ENCODE measurements at places on chromosomes 11 and 22. TPM values are rescaled to one million over a fixed set of nuclear protein-coding genes. Genes with fewer than 3 reads are reported as not detected.

CD3E gene
- total RNA-seq, result 372 TPM

DNA sequence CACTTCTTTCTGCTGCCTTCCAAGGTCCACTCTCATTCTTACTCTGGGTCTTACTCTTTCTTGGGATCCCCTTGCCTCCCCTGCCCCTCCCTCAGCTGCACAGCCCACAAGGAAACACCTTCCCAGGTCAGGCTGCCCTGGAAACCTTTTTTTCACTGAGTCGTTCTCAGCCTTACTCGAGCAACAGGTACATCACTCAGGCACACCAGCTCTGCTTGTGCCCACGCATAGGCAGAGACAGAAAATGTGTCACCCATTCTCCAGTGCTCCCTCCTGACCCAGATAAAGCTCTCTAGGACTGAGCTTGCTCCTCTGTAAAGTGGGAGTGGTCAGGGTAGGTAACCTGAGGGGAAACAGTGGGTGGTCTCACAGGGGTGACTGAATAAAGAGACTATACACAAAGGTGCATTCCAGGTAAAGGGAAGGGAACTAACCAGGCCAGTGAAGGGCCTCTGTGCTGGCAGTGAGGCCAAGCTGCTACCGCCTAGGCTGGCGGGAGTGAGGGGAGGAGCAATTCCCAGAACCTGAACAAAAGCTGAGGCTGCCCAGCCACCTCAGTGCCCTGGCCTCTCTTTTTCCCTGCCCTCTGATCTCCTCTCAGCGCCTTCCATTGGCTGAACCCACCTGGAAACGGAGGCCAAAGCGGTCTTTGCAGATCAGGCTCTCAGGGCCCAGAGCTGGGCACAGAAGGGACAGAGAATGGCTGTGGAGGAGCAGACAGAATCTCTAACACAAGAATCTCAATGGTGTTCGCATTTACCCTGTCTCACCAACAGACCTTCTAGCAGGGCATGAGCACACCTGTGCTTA lies 15.9 kb downstream of the PRG3 start:
- DNase-seq, result no peak

DNA sequence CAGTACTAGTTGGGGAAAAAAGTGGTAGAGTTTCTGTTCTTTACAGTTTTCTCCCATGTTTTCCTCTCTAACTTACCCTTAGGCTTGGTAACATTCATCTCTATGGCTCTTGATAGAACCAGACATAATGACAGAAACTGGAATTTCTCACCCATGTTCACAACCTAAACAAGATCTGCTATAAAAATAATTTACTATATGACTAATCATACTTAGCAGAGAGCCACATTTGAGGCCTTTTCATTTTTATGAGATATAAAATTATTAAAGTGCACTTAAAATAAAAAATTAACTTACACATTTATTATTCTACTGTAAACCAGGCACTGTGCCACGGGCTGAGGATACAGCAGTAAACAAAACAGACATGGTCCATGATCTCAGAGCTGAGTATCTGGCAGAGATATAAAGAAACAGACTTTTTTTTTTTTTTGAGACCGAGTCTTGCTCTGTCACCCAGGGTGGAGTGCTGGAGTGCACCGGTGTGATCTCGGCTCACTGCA lies 98.1 kb downstream of the GAB2 start:
- DNase-seq, result no peak

DNA sequence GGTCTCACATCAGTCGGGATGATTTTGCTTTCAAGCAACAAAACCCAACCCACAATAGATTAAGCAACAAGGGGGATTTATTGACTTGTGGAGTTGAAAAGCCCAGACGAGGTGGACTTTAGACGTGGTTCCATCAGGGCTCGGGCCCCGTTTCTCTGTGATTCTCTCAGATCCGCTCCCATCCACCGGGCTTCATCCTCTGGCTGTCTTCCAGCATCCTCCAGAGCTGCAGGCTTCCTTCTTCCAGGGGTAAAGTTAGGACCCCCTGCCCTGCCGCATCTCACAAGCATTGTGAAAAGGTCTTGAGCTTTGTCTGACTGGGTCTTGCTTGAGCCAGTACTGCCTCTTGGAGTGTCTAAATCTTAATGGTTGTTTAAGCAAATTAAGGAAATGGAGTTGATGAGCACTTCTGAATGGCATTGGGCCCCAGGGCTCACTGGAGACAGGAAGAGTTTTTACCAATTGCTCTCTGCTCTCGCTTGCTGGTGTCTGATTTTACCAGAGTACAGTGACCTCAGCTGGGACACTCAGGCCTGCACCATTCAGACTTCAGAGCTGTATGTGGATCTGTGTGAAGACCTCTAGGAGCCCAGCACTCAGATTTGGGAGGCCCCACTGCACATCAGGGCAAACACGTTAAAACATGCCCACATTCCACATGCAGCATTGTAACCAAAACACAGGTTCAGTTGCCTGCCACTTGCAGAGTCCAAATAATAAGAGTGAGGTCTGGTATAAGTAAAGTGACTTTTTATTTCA lies 13.5 kb upstream of the FTH1 start:
- DNase-seq, result no peak

DNA sequence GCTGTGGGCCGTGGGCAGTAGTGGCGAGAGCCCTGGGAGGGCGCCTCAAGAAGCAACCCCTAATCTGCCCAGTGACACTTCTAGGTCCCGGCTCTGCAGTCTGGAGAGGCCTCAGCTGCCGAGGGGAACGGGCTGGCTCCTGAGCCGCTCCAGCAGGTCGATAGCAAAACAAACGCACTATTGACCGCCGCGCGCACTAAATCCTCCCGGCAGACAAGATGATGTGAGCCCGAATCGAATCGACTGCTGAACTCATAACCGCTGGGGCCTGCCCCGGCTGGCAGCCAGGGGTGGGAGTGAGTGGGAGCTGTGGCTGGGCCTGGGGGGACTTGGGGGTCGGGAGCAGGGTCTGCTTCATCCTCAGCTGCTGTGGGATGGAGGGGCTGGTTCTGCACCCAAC lies 36.1 kb downstream of the FLRT1 start:
- no peak for DNase-seq

PTGDR2 gene
- total RNA-seq, result 0.38 TPM

DNA sequence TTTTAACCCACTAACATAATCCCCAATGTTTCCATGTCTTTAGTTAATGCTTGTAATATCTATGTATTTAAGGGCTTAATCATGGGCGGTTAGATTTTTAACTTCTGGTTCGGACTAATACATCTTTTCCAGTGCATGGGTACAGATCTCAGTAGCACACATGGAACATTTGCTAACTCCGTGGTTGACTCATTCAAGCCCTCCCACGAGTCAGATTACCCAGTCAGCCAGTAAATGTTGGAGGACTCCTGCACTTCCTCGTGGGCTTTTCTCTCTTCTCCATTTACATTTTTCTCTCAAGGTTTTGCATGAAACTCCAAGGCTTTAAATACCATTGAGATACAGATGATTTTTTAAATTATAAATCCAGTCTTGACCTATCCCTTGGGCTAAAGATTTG lies 313.9 kb downstream of the ST3GAL4 start:
- DNase-seq, result no peak

GRCh38 chr11:57237204-57237681 lies at the start of gene APLNR:
Gene APLNR, minus strand, starts transcription at chr11:57237250. Its CDS starts 246 bp downstream, at chr11:57237004.
- DNase-seq, result peak; percentile 4

GRCh38 chr11:132992838-132993631 lies 539.3 kb downstream of the OPCML start:
- no peak for DNase-seq

DNA sequence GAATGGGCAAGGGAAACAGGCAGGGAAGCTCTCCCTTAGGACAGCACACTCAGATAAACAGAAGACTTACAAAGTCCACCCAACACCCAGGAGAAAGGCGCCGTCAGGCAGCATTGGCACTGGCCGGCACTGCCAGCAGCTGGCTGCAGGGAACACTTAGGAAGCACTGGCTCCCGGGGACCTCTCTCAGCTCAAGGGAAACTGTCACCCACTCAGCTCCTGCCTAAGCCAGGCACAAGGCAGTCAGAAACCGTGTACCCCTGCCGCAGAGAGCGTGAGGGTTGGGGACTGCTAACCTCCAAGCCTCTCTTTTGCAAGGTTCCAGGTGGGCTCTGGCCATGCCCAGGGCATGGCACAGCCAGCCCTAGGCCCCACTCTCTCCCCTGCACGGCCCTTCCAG lies 64.7 kb downstream of the DGCR2 start:
- DNase-seq, result no peak

DNA sequence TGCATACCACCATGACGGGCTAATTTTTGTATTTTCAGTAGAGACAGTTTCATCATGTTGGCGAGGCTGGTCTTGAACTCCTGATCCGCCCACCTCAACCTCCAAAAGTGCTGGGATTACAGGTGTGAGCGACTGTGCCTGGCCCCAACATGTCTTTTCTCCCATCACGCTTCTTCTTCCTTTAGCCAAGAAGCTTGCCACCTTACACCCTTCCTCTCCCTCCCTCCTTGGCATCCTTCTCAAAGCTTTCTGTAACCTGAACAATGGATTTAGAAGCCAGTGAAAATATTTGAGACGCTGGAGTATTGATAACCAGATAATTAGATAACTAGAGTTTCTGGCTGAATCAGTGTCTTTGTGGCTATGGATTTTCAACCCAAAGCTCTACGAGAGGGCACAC lies 11.3 kb upstream of the NNMT start:
- DNase-seq, result no peak

GRCh38 chr11:18088366-18088765 lies 17.5 kb downstream of the SAAL1 start:
- no peak for DNase-seq

MS4A8 gene
- total RNA-seq, result not detected

PHLDA2 gene
- 3.7 TPM for total RNA-seq

SESN3 gene
- total RNA-seq, result 19.4 TPM

SCUBE1 gene
- 0.07 TPM for total RNA-seq

- DNase-seq, result peak; percentile 77
Measured at GRCh38 chr11:10304495-10305261, at the start of gene ADM. Gene ADM, plus strand, starts transcription at chr11:10305073. Its CDS starts 628 bp downstream, at chr11:10305701.

- no peak for DNase-seq
Measured at GRCh38 chr22:25183949-25184619, 15.6 kb upstream of the CRYBB3 start.

PRRG4 gene
- total RNA-seq, result 0.27 TPM

DNA sequence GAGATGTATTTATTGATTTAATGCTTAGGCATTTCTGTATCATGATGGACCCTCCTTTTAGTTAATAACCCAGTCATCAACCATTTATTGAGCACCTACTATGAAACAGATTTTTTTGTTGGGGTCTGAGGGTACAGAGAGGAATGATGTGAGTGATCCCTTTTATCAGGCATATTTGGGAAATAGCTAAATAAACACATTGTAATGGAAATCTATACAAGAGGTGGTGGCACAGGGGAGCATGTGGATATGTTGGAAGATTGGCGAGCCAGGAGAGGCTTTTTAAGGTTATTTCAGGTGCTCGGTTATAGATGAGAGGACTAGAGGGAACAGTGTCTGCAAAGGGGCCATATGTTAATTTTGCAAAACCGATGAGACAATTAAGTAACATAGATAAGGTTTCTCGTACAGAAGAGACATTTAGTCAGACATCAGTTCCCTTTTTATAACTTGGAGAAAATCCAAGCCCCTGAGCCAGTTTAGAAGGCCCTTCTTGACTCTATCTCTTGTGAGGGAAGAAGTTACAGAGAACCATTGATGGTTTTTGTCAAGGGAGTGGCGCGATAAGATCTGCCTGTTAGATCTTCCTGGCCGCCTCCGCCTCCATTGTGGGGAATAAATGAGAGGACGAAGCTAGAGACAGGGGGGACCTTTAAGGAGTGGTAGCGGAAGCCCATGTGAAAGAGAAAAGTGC lies 2.0 kb downstream of the ATXN10 start:
- DNase-seq, result no peak

MS4A13 gene
- total RNA-seq, result not detected

DNA sequence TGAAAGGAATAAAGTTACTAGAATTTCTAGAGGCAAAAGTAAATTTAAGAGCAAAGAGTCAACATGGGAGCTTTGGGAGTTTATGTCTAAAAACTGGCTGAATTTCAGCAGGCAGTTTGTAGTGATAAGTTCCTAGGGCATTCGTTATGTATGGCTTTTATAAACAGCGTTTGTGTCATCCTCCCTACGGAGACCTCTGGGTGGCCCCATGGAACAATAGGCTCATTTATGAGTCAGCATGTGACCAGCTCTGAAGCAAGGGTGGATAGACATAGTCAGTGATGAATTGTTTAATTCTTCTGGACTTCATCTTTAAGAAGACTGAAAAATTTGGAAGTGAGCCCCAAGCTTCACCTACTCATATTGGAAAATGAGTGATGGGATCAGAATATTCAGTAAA lies 37.1 kb downstream of the SVIP start:
- DNase-seq, result peak; percentile 15

GRCh38 chr11:128318856-128319474 lies 268.4 kb downstream of the ETS1 start:
- peak; percentile 96 for DNase-seq

DNA sequence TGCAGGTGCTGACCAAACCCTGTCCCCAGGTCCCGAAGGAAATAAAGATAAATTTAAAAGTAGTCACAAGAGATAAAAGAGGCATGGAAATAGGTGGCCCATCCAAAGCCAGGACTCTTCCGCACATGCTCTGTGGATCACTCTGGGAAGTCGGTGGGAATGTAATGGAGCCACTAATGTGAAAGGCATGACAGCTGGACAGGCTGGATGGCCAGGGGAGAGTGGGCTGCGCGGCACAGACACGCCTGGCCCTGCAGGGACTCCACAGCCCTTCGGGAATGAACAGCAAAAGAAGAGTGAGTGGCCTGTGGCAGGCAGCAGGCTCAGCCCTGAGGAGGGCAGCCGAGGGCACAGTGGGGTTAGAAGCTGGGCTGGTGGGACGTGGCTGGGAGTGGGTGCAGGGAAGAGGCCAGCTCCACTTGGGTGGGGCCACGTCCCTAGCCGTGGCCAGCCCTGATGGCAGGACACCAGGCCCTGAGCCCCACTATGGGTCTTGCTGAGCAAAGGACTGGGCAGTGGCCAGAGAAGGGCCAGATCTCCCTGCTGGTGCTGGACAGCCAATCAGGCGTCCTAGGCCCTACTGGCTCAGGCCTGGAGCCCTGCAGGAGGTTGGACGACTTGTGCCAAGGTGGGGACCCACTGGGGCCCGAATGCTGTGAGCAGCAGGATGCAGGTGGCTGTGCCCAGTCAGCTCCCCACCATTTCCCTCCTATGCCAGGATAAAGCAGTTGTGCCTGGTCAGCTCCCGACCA lies 31.3 kb upstream of the GNB1L start:
- peak; percentile 1 for DNase-seq

GRCh38 chr11:92416971-92417725 lies 192.5 kb downstream of the FAT3 start:
- DNase-seq, result no peak

CDC42BPG gene
- 0.61 TPM for total RNA-seq

VSIG10L2 gene
- not detected for total RNA-seq

DNA sequence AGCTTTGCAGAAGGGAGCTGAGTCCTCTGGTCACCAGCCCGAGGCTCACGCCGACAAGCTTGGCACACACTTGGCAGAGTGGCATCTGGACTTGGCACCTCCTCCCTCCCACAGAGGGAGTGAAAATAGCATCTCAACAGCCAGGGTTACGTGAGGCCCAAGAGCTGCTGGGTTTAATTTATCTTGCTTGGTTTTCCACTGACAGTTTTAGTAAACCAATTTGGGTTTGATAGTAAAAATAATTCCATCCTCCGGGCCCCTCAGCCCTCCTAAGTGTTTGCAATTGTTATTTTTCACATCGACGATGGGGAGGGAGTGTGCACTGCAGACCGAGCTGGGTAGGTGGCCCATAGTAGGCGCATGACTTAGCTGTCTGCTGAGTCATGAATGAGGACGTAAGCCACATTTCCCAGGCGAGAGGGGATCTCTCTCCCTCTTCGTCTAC lies 107.6 kb upstream of the ASPHD2 start:
- no peak for DNase-seq

Measured in activated CD8-positive, alpha-beta T cell treated with anti-CD3 and anti-CD28 coated beads for 36 hours (primary cell).